AG04450 (cell line): ENCODE measurements at places on chromosomes 12 and 14.

GRCh38 chr12:87169010-87169409 is 860.2 kb downstream of the C12orf50 start:
- no peak for DNase-seq

- DNase-seq: no peak
Observed at GRCh38 chr12:111218499-111218898, 150.4 kb downstream of the PHETA1 start.

DNA sequence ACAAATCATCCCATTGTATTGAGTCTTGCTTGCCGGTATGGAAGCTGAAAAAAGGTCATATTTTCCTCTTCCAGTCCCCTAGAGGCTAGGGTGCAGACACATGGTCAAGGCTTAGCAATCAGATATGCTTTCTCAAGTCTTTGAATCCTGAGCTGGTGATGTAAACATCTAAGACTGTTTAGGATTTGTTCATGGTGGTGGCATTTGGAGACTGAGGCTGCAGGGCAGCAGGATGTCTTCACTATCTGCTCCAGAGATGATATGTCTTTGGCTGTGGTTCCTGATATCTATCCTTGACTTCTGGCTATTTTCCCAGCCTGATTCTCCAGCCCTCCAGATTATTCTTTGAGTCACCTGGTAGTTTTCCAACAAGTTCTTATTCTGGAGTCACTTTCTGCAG is 50.5 kb upstream of the DACT1 start:
- peak; percentile 54 for DNase-seq

DNA sequence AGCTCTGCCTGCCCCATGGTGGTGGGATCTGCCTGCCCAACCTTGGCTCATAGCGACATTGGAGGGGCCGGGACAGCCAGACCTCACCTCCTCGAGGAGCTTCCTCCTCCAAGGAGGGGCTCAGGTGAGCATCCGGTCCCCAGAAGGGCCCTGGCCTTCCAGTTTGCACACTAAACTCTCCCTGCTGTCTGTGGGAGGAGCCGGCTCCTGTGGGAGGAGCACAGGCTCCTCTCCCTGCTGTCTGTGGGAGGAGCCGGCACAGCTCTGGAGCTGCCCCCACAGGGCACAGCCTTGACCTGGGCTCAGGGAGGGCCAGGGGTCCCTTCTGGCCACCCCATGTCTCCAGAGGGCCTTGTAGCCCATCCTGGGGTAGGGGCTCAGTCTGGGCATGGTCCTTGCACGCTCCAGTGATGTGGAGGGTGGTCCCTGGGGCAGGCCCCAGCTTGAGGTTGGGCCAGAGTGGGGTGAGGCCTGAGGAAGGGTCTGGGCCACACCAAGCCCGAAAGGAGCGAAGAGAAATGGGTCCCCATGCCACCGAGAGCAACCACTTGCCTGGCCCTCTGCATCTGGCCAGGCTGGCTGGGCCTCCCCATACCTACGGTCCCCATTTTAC is 147.5 kb upstream of the C14orf180 start:
- no peak for DNase-seq
